Right renal cortex interstitium (tissue), 3 donors: ENCODE measurements at places on chromosomes 2 and 18. TPM values are rescaled to one million over a fixed set of nuclear protein-coding genes. Genes with fewer than 3 reads are reported as not detected.

RTP5 gene
- not detected for polyA plus RNA-seq

SYT4 gene
- 1.4 TPM for polyA plus RNA-seq

MARCHF4 gene
- 0.10 TPM for polyA plus RNA-seq

- DNase-seq = no peak
Observed at GRCh38 chr2:201824212-201824611, 17.9 kb downstream of the CDK15 start.

DNA sequence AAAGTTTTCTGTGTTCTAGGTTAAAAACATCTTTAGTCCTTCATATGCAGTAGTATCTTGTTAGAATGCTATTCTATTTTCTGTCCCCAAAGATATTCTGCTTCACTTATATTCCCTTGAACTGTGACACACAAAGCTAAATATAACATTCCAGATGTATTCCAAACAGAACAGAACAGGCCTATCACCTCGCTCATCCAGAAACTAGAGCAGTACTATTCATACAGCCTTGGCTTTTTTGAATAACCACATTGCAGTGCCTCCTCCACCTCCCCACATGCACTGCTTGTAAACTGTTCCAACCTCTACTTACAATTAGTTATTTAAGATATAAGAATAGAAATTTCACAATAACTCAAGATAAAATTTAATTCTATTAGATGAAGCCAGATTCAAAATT lies 196.8 kb downstream of the EXOC6B start:
- DNase-seq = no peak

DNA sequence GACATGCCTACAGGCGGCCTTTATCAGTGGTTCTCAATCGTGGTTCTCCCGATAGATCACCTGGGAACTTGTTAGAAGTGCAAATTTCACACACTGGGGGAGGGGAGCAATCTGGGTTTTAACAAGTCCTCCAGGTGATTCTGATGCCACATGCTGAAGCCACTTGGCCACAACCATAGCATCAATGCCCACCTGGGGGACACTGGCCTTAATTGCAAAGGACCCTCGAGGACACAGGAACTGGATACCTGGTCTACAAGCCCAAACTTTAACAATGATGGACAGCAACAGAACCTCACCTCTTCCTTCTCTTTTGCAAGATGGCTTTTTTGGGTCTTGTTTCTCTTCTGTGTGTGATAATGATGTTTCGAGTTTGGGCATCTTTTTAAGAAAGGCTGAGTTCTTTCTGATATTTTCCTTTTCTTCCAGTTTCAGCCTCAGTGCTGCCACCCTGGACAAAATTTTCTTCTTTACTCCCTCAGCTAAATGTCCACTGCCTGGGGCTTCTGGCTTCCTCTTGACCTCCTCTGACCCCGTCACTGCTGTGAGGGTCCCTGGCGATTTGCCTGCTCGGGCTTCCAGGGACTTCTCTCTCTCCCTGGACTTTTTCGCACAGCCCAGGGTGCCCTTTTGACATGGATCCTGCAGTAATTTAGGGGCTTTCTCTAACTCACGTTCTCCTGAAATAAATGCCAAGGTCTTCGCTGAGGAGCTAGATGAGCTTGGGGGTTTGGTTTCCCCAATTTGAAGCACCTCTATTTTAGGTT lies 94.2 kb downstream of the ALPK2 start:
- DNase-seq = no peak

DNA sequence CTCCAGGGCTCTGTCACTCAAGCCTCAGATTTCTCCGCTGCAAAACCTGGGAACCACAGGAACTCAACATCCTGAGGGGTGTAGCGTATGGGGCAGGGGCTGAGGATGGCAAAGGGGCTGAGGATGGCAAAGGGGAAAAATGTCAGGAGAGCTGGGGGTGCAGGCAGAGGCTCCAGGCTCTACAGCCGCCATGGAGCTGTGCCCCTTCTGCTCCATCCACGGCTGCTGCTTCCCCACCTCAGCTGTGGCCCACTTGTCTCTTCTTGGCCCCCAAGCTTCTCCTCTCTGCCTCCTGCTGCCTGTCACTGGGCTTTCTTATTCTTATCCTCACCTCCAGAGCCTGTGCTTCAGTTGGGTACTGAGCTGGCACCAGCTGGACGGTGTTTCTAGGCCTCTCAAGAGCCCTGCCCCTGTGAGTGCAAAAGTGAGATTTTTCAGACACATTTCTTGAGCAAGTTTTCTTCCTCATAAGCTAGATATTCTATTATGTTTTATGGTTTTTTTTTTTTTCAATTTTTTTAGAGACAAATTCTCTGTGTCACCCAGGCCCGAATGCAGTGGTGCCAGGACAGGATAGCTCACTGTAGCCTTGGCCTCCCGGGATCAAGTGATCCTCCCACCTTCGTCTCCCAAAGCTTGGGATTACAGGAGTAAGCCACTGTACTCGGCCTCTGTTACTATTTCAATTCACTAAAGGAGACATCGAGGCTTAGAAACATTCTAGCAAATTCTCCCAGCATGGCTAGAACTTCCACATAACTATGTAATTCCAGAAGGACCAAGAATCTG lies 49.0 kb downstream of the MARCO start:
- DNase-seq = no peak

OR6B2 gene
- not detected for polyA plus RNA-seq

CPLX4 gene
- 0.11 TPM for polyA plus RNA-seq

DNA sequence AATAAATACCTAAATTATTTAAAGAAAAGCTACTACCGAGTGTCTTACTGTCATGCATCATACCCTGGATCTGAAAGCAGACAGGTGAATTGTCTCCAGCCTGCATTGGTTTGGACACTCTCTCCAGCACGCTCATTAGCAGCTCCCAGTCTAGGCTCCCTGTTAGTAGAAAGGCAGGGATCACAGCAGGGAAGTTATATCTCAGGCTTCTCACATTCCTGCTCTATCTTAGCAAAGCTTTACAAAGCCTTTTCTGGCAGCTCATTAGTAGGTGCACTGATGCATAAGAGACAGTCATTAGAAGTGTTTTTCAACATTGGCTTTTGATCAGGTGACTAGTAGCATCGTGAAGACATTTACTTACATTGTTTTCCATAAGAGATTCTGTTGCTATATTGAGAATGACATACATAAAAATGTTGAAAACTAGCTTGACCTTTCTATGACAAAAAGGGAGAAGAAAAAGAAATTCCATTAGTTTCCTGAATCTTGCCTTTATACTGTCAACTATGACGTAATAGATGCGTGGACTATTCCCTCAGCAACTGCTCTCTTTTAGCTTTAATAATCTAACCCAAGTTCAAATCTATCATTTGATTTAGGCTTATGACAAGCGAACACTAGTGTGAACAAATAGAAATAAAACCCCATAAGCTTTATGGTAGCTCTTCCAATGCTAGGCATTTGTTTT lies 408.7 kb upstream of the KCNH7 start:
- no peak for DNase-seq

GRCh38 chr18:23609390-23610023 lies 23.2 kb upstream of the NPC1 start:
- DNase-seq = no peak

ZAP70 gene
- 1.5 TPM for polyA plus RNA-seq

- DNase-seq = no peak
Observed at GRCh38 chr2:131044075-131044756, 49.0 kb downstream of the FAM168B start.

DNA sequence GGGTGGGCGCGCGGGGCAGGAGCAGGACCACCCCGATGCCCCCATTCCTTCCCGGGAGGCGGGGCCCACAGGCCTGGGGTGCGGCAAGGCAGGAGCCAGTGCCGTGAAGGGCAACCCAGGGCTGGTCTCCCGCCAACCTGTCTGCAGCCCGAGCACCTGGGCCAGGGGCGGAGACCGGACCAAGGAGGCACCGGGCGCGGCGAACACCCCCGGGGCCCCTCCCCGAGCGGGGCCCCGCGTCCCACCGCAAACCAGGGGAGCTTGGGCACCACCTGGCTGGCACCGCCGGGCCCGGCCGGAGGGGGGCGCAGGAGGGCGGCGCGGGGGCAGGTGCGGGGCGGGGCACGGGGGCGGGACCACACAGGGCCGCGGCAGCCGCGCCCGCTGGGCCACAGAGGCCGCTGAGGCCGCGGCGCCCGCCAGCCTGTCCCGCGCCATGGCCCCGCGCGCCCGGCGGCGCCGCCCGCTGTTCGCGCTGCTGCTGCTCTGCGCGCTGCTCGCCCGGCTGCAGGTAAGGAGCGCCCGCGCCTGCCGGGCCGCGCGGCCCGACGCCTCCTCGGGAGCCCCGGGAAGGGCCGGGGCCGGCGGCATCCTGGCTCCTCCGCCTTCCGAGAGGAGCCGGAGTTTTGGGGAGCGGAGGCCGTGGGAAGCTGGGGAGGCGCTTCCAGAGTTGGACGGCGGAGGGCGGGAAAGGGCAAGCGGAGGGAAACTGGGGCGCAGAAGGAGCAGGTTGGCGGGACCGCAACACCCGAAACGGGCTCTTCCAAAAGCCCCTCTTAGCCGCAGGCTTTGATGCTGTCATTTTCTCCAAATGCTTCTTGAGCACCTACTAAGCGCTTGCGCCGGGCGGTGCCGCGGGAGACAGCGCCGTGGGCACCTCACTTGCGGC lies at the start of gene TNFRSF11A:
Gene TNFRSF11A (plus strand): TSS at position 394 of the 889 bp plus-strand sequence. CDS start 43 bp downstream, at position 437.
- no peak for DNase-seq

DNA sequence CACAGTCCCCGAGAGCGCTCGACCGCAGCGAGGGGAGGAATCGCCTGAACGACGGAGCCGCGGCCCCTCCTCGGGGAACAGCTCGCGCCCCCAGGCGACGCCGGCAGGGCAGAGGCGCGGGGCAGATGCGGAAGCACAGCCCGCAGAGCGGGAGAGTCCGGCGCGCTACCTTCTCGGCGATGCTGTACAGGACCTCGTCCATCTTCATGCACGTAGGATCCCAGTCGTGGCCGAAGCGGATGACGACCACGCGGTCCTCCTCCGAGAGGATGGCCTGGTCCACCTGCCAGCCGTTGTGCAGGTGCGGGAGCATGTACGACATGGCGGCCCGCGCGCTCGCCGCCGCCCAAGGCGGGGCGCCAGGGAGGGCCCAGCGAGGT lies 302 bp downstream of the TXNL4A start:
- DNase-seq = peak; percentile 31

GALNT5 gene
- polyA plus RNA-seq = 0.67 TPM

TDRD15 gene
- polyA plus RNA-seq = 0.06 TPM

DNA sequence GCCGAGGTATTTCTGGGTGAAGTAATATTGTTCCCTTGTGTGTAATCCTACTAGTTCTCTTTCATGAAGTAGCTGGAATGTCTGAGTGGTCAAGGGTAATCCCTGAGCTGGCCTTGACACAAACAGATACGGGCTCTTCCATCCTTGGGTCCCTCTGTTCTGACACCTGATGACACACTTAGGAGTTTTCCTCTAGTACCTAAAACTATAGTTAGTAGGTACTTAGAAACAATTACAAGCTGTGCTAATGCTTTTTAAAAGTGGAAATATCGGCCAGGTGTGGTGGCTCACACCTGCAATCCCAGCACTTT lies 59.2 kb upstream of the IL1R1 start:
- no peak for DNase-seq

DNA sequence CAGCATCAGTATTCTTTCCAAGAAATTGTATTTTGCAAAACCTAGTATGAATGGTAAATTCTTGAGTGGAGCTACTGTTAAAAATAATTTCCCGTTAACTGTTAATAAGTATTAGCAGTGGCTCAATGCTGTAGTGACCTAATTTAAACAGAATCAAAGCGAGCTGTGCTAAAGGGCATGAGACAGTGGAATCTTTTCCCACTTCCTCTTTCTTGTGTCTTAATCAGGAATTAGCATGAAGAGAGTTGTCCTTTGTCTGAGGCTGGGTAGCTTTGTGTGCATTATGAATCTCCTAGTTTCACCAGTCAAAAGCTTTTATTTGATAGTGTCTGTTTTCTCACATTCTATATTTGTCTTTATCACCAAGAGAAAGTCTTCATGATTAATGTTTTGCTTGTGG lies 298.8 kb upstream of the GCFC2 start:
- DNase-seq = no peak

GRCh38 chr2:235238537-235238936 lies 255.3 kb upstream of the AGAP1 start:
- DNase-seq = no peak

DNA sequence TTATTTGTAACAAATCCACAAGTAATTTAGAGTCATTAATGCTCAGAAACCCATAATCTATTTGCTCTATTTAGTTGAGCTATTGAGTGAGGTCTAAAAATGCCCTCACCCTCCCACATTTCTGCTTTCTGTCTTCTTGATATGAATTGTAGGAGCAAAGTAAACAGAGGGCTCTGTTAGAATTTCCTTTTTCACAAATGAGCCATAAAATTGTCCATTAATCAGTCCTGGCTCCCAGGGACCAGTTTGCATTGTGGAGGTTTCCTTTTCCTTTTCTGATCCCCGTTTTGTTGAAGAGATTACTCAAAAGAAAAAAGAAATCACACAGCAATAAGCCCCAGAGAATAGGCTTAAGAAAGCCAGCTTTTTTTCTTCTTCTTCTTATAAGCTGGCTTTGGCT lies 476.7 kb downstream of the EPHA4 start:
- no peak for DNase-seq

DNA sequence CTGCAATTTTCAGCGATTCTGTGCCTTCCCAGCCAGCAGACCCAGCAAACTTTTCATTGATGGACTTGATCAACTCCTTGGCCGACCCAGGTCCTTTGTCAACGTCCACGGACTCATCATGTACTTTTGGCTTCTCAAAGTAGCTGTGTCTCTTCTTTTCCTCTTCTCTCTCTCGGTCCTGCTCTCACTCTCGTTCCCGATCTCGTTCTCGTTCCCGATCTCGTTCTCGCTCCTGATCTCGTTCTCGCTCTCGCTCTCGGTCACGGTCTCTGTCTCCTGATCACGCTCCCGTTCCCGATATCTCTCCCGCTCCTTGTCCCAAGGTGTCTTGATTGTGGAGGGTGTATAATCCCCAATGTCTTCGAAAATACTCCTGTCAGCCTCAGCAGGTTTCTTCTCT lies 219.5 kb upstream of the FANCL start:
- DNase-seq = no peak

GRCh38 chr2:217970206-217970605 lies 32.6 kb downstream of the TNS1 start:
- no peak for DNase-seq

- no peak for DNase-seq
Observed at GRCh38 chr2:64932371-64933216, 56.6 kb upstream of the SLC1A4 start.

DNA sequence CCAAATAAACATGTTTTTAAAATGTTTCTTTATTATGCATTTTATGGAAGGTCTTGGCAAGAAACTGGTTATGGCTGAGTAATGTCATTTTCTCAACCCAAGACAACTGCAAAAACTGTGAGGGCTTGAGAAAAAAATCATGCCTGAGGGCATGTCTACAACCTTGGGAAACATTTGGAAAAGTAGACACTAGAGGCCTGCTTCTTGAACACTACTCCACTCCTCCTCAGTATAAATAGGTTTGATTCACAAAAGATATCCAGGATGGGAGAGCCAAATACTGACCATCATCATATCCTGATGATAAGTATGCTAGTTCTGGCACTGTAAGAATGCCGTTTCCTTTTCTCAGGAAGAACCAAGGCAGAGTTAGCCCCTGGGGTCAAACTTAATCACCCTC lies 71.1 kb downstream of the OSR1 start:
- DNase-seq = no peak

VWC2L gene
- 0.07 TPM for polyA plus RNA-seq

DNA sequence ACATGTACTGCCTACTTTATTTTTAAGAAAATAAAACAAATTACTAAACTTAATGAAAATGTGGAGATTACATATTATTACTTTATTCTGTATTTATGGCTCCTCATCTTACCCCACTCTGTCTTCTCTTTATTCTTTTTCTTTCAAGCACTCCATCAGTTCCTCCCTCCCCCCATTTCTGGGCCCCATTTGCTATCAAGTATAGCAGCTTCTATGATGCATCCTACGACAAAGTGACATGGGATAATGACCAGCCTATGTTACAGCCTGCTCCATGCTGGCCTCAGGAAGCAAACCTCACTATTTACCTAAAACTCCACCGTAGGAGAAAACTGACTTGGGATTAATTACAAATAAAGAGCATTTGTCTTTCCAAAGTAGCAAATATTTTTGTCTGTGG lies 58.8 kb downstream of the RND3 start:
- no peak for DNase-seq

CRYGD gene
- not detected for polyA plus RNA-seq
